HFF-Myc (cell line): ENCODE measurements at places on chromosomes 4 and X.

GRCh38 chrX:721354-721753 lies 90.8 kb downstream of the SHOX start:
- no peak for DNase-seq

DNA sequence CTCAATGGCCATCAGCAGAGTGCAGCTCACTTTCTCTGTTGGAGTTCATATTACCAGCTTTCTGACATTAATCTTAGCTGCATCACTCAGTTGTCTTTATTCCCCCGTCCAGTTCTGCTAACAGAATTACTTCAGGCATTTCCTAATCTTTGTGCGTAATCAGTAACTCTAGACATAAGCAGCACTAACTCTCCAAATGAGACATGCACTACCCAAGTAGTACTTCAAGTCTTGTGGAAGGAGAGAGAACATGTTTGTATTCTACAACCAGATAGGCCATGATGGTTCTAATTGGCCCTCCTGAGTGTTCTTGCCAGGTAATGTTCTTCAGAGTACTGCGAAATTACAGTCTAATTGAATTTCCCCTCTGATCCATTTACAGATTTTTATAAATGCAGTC lies 448.5 kb upstream of the RPS6KA3 start:
- DNase-seq, result no peak

- no peak for DNase-seq
Observed at GRCh38 chr4:174324725-174325124, 41.0 kb downstream of the CEP44 start.

GRCh38 chrX:30627818-30628652 lies 25.2 kb upstream of the GK start:
- no peak for DNase-seq

DNA sequence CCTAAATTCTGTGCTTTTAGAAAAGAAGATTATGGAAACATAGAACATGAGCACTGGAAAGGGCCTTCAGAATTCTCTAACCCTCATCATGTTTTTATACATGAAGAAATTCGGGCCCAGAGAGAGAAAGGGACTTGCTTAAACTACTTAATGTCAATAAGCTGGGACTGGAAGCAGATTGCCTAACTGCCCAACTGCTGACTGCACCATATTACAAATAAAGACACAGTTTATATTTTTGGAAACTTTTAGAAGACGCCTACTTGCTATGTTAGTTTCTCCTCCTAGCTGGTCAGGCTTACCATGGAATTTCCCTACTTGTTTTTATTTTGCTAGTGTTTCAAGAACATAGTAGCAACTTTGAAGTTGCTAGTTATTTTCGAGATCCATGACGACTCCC lies 47.1 kb downstream of the SLC9A6 start:
- DNase-seq, result no peak

GRCh38 chrX:46643636-46644035 lies 70.1 kb downstream of the CHST7 start:
- no peak for DNase-seq
